ENCODE measurements at places on chromosomes 16 and 17.

DNA sequence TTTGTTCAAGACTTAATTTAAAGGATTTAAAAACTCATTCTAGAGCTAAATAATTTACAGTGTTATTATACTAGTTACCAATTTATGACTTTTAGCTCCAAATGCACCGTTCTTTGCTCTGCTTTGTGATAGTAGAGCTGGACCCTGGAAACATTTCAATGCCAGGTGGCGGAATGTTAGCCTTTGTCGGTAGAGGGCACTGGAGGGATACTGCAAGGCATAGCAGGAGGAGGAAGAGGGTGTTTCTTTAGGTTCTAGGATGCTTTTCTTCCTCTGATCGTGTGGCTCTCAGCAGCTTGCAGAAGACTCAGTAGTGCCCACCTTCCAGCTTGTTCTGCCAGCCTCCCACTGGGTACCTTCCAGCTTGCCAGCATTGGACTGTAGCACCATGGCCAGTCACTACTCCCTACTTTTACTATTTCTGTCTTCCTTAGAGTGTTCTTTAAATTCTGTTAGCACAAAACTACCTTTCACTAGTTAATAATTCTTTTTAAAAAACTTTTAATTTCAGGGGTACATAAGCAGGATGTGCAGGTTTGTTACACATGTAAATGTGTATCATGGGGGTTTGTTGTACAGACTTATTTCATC, 325.3 kb downstream of the UTP18 start:
- no peak for DNase-seq

GRCh38 chr17:2054262-2054511, 716 bp upstream of the HIC1 start:
- DNase-seq: no peak

DNA sequence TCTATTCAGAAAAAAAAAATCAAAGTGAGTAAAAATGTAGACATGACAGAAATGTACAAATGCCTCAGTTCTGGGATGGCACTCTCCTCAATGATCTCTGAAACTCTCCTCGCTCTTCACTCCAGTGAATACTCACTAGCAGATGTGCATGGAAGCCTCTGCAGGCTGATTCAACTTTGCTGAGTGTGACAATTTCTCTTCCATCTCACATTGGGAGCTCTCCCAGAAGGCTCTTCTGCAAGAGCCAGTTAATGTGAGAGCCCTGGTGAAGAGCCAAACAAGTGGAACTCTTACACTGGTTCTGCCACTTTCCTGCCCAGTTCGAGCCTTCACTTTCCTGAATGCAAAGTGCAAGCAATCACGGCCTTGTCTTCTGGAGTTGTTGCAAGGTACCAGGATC, 147.1 kb upstream of the IRX6 start:
- DNase-seq: no peak

DNA sequence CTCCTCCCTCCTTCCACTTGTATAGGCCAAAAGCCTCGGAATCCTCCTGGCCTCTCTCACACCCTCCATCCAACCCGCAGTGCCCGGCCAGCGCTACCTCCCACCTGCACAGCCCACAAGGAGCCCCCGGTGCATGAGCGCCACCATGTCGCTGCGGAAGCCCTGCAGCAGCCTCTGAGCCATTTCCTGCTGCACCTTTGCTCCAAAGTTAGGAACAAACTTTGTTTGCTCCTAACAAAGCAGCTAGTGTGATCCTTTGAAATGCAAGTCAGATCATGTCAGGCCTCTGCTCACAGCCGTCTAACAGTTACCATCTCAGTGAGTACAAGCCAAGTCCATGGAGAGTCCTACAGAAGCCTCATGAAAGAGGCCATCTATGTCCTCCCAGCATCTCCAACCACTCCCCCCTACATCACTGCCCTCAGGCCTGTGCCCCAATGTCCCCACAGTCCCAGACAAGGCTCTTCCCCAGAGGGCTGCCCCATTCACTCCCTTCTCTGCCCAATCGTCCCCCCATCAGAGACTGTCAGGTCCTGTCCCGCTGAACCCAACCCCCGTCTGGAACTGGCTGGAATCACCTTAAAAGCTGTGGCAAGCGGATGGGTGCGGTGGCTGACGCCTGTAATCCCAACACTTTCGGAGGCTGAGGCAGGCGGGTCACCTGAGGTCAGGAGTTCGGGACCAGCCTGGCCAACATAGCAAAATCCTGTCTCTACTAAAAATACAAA, 7.5 kb downstream of the DCAKD start:
- DNase-seq: no peak

DNA sequence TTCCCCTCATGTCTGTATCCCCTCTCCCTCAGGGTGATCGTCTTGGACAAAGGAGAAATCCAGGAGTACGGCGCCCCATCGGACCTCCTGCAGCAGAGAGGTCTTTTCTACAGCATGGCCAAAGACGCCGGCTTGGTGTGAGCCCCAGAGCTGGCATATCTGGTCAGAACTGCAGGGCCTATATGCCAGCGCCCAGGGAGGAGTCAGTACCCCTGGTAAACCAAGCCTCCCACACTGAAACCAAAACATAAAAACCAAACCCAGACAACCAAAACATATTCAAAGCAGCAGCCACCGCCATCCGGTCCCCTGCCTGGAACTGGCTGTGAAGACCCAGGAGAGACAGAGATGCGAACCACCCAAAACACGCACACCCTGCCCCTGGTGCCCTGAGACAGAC, 82.2 kb downstream of the ABCC6 start:
- DNase-seq: no peak

GRCh38 chr17:32604966-32605365, 118.2 kb downstream of the CDK5R1 start:
- no peak for DNase-seq

DNA sequence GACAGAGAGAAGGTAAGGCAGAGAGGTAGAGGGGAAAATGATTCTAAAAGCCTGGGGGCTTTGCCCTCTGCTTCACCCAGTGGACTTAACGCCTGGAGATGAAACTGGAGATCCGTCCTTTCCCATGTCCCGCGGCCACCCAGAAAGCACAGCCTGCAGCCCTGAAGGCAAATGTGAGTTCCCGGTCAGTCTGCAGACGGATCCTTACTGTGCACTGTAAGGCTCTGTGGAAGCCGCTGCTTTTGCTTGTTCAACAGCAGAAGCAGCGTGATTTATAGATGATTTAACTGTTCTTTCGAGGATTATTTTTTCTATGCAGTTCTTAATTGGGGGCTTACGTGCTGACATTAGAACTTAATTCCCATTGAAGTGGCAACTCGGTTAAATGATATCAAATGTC, 290.4 kb downstream of the FOXL1 start:
- no peak for DNase-seq
